ENCODE measurements at places on chromosomes 2 and 18.

GRCh38 chr18:2406544-2406943, 164.8 kb downstream of the METTL4 start:
- DNase-seq: no peak

DNA sequence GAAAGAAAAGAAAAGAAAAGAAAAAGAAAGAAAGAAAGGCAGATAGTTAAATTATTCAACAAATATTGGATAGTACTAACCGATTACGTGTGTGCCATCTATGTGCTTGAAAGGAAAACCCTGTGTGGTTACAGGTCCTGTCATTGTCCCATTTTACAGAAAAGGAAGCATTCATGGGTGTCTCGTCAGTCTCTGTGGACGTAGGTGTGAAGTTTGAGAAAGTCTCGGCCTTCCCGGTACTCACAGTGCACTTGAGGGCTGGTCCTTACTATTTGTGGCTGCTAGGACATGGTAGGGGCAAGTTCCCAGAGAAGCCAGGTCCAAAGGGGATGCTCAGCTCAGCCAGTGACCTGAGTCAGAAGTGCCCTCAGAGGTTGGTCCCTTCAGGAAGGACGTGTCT, 19.3 kb downstream of the SH3YL1 start:
- DNase-seq: no peak

DNA sequence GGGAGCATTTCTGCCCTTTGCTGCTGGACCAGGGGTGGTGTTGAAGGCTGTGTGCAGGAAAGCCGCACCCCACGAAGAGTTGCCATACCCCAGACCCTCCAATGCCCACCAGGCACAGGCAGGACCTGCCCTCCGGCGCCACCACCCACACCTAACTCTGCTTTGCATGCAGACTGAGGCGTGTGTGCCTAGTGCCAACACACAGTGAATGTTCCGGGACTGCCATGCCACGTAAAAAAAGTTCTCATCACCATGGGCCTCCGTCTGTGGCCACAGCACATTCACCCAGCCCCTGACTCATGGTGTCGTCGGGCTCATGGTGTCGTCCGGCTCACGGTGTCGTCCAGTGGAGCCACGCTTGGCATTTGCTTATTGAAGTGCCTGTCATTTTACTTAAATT, 184.9 kb upstream of the RAB6C start:
- DNase-seq: no peak

GRCh38 chr18:61844726-61845125, 48.1 kb downstream of the RNF152 start:
- no peak for DNase-seq

DNA sequence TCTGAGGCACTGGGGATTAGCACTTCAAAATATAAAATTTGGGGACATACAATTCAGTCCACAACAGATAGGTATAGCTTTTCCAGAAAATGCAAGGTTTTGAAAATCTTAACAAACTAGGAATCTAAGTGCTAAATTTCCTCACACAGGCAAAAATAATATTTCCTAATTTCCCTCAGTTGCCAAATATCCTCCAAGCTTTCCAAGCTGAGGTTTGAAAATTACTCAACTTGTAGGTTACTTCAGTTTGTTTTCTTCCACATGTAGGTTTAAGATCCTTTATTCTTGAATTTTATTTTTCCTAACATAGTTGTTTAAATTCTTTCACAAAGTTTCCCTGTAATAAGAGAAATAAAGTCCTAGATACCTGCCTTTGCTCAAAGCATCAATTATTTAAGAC, 192.9 kb upstream of the NRXN1 start:
- DNase-seq: no peak

DNA sequence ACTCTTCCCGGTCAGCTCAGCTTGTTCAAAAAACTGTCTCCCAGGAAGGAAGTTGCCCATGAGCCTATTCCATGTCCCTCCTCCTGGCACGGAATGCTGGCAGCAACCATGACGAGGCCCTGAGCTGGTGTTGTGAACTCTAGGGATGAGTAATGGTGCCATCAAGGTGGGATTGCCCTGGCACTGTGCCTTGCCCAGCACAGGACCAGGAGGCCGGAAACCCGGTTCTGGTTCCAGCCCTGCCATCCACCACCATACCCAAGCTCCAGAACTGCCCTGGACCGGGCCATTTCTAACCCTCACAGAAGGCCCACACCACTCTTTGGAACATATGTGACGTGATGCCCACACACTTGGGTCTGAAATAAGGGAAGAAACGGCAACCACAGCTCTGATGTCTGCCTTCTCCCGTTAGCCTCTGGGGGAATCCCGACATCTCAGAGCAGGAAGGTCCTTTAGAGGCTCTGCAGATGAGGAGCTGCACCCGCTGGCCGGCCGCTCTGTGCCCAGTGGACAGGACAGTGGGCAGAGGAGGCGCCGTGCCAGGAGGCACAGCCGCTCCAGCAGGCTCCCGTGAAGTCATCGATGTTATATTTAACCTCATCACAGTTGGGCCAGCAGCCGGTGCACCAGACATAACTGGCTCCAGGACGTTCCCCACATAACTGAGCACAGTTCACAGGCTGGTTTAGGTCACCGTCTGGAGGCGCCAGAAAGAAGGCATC, 462.1 kb upstream of the ID2 start:
- no peak for DNase-seq

DNA sequence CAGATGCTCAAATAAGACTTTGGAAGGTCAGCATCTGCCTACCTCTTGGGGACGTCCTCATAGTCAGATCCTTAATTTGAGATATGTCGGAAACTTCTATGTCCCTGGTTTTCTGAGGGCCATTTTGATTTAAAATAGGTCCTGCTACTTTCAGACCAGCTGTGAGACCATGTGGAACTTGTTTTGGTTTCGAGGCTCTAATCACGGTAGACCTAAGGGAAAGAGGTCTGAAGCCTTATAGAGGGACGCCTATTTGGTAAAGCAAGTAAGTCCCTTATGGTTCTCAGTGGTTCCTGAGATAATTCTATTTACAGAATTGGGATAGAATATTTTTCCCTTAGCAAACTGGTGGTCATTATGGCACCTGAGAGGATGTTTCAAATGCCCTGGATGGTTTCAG, 75.1 kb downstream of the RFTN2 start:
- no peak for DNase-seq

DNA sequence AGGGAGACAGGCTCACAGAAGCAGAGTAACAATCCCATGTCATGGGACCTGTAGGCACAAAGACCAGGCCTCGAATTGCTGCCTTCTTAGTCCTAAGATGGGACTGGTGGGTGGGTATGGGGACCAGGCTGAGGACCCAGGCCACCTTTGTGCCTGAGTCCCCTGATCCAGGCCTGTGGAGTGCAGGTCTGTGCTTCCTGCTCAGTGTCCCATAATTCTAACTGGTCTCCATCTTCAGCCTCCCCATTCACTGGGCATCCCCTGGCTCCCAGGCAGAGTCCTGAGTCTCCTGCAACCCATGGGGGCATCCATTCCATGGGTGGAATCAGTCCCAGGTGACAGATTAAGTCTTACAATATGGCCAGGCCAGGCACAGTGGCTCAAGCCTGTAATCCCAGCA, 83.9 kb downstream of the SMAD7 start:
- no peak for DNase-seq

GRCh38 chr2:6492573-6492972, 373.1 kb downstream of the CMPK2 start:
- DNase-seq: no peak

DNA sequence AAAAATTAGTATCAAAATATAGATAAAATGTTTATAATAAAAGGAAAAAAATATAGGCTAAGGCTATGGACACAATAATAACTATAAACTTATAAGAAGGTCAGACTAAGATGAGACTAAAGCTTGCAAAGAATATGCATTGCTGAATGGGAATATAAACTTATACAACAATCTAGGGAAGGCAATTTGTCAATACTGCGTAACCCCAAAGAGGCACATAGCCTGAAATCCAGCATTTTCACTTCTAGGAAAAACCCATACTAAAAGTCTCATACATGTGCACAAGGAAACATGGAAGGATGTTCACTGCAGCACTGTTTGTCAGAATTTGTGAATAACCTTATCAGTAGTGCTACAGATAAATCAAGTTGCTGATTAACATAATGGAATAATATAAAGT, 45.5 kb downstream of the FANCL start:
- no peak for DNase-seq

DNA sequence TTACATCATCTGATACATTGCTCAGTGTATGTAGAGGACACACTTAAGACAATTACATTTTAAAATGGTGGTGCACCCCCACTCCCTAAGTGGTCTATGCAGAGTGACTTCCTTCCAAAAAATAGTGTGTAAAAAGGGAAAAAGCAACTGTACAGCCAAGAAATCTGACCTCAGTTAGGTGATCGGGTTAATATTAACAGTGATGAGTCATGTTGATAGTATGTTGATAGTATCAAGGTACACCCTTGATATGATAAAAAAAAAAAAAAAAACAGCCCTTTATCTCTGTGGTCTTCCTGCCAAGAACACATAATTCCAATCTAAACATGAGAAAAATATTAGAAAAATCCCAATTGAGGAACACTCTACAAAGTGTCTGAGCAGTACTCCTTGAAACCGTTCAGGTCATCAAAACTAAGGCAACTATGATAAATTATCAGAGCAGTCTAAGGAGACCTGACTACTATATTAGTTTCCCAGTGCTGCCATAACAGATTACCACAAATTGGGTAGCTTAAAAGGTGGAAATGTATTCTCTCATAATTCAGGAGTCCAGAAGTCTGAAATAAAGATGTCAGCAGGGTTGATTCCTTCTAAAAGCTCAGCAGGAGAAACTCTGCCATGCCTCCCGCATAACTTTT, 171.9 kb downstream of the ARHGAP28 start:
- DNase-seq: no peak

- DNase-seq: no peak
These were observed 262.7 kb downstream of the SETBP1 start for GRCh38 chr18:44943311-44943881.

DNA sequence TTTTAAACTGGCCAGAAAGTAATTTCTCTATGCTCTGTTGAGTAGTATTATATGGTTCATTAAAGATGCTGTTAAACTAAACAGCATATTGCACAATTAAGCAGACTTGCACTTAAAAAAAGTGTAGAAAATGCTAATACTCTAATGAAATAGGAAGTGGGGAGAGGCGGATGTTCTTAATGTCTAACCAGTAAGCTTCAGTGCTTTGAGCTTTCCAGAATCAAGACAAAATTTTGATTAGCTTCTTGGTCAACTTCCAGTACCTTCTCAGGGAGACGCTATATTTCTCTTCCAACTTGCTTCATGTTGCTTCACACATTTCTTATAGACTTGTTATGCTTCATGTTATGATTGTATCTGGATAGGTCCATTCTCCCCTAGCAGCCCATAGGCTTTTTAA, 89.1 kb downstream of the MAP2 start:
- no peak for DNase-seq
